ENCODE measurements at places on chromosomes 2 and 18. TPM values are rescaled to one million over a fixed set of nuclear protein-coding genes. Genes with fewer than 3 reads are reported as not detected.

RGPD8 gene
- total RNA-seq = 6.7 TPM

KCNJ13 gene
- total RNA-seq = not detected

ZBTB7C gene
- total RNA-seq = 26.6 TPM

ADAM23 gene
- total RNA-seq = 4.9 TPM

TMEM37 gene
- not detected for total RNA-seq

APOB gene
- not detected for total RNA-seq

ZNF236 gene
- 6.3 TPM for total RNA-seq

CLIP4 gene
- 126 TPM for total RNA-seq
